CD14-positive monocyte (primary cell): ENCODE measurements at places on chromosomes 4 and X. TPM values are rescaled to one million over a fixed set of nuclear protein-coding genes. Genes with fewer than 3 reads are reported as not detected.
A peak's percentile ranks its signal among the peaks of the same experiment; 100 is the strongest.

DNA sequence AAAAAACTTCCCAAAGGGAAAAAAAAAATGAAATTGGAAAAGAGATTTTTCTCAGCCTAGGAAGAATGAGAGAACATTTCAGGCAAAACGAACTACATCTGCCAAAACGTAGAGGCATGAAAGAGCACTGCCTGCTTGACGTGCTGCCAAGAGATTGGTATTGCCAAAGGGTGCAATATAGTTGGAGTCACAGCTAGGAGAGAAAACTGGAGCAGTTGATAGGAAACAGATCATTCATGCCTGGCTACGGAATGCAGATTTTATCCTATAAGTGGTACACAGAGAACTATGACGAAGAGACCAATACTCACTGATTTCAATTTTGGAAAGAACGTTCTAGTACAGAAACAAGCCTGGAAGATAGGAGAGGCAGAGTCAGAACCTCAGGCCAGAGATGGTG is 68.4 kb upstream of the IQCM start:
- H3K27ac ChIP-seq = no peak overlapping the region
- DNase-seq = no peak
- no peaks in the 10 kb centered on the region for H3K36me3 ChIP-seq
- H3K4me1 ChIP-seq = no peaks in the 10 kb centered on the region

DNA sequence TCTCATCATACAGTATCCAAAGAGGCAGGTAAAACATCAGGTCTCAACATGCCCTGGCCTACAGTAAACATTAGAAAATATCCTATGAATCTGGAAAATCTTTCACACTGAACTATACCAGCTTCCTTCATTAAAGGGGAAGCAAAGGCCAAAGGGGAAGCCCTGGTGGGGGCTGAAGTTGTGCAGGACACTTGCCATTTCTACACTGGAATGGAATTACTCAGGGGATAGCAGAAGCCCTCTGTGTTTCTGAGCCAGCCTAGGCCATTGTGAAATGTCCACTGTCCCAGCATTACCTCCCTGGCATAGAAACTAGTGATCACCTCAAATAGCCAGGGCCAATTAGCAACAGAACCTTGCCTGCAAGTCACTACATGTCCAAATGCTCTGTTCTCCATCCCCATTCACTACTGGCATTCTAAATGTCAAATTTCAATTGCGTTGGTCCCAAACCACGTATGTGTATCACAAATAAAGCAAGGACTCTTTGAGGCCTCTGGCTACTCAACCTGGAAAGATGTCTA is 429.9 kb downstream of the AFF2 start:
- no peaks in the 10 kb centered on the region for H3K27me3 ChIP-seq
- no peaks in the 10 kb centered on the region for H3K4me1 ChIP-seq
- H3K4me3 ChIP-seq = no peak overlapping the region
- DNase-seq = peak; percentile 29

GRCh38 chrX:6954836-6955235 is 192.7 kb upstream of the STS start:
- H3K4me3 ChIP-seq = no peak overlapping the region
- no peaks in the 10 kb centered on the region for H3K4me1 ChIP-seq
- H3K27me3 ChIP-seq = no peaks in the 10 kb centered on the region
- H3K36me3 ChIP-seq = no peaks in the 10 kb centered on the region

DNA sequence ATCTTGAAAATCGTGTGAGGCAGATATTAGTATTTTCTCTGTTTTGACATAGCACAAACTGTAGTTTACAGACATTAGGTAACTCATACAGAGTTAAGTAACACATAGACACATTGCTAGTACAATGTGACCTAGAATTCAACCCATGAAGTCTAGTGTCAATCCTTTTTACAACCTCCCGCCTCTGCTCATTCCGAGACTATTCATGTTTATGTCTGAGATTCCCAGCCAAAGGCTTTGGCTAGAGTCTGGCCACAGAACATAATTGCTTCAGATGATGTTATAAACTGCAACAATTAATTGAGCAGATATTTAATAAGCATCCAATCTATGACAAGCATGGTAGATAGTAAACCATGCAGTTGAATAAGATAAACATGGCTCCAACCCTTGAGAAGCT is 841.0 kb downstream of the STIM2 start:
- H3K27ac ChIP-seq = no peak overlapping the region
- no peaks in the 10 kb centered on the region for H3K27me3 ChIP-seq
- H3K4me3 ChIP-seq = no peak overlapping the region
- no peak for DNase-seq
- no peaks in the 10 kb centered on the region for H3K4me1 ChIP-seq
- H3K36me3 ChIP-seq = no peaks in the 10 kb centered on the region

DNA sequence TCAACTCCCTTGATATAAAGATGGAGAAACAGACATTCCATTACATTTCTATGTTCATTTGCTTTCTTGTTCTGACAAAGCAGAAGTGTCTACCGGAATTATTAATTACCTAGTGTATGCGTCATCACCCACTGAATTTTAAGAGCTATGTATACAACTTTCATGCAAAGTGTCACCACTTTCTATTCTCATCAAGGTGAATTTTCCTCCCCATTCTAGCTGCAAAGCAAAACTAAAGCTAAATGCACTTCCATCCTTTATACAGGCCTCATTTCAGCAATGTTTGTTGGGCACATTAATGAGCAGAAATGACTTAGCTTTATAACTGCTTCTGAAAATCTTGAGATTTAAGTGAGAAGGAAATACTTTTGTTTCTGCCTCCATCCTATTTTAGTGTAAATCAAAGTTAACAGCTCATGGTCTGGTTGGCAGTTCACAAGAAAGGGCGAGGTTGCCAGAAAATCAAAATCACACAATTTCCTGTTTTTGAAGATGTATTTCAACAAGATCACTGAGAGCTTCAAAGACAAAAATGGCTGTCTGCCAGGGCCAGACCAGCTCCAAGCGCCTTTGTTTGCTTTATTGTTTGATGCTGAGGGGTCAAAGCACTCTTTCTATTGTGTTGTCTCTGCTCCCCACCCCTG is 7.2 kb upstream of the FAM9C start:
- peak; percentile 31 for DNase-seq
- peaks cover 25% of the 10 kb centered on the region for H3K27me3 ChIP-seq
- H3K4me3 ChIP-seq = no peak overlapping the region
- peak overlapping the region; percentile 59 for H3K27ac ChIP-seq

DNA sequence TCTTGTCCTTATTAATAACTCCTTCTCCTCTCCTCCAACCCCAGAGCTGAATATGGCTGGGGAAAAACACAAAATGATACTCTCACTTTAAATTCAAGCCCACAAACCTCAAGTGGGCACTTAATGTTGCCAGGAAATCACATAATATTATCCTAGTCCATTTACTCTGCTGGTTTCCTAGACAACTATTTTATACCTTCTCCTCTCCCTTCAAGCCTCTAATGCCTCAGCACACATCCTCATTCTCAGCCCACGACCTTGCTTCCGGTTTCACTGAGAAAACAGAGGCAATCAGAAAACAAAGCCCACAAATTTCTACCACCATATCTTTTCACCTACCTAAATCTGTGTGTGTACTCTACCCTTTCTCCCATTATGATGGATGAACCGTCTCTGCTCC is 12.1 kb upstream of the CLCN5 start:
- no peak for DNase-seq
- no peak overlapping the region for H3K27ac ChIP-seq
- no peak overlapping the region for H3K4me3 ChIP-seq
- no peaks in the 10 kb centered on the region for H3K36me3 ChIP-seq
- no peaks in the 10 kb centered on the region for H3K4me1 ChIP-seq

GRCh38 chrX:38206036-38206435 is 14.6 kb downstream of the SRPX start:
- H3K27me3 ChIP-seq = no peaks in the 10 kb centered on the region
- no peaks in the 10 kb centered on the region for H3K4me1 ChIP-seq
- no peak for DNase-seq
- no peak overlapping the region for H3K4me3 ChIP-seq
- no peak overlapping the region for H3K27ac ChIP-seq
- no peaks in the 10 kb centered on the region for H3K36me3 ChIP-seq

The DMRTC1 gene
- polyA plus RNA-seq = not detected

The SULT1B1 gene
- polyA plus RNA-seq = 15.6 TPM

DNA sequence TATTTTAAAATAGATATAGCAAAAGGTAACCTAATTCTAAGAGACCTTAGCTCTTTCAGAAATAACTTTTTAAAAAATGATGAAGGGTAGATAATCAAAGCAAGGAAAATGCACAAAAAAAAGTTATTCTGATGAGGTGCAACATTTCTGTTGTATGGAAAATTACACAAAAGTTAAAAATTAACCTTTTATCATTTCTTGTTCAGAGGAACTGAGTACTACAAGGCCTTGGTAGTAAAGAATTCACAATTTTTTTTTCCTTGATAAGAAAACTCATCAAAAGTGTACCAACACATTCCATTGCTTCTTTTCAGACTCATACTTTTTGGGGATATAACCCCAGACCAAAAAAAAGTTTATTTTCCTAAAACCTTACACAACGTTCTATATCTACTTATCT is 213.0 kb downstream of the IL15 start:
- no peak overlapping the region for H3K4me3 ChIP-seq
- H3K27me3 ChIP-seq = no peaks in the 10 kb centered on the region
- H3K36me3 ChIP-seq = no peaks in the 10 kb centered on the region
- H3K27ac ChIP-seq = no peak overlapping the region

The AFF2 gene
- polyA plus RNA-seq = 0.07 and 0.08 TPM in 2 replicates

The FAT4 gene
- polyA plus RNA-seq = not detected

The ZFX gene
- 22.3 TPM for polyA plus RNA-seq

The SH2D1A gene
- polyA plus RNA-seq = not detected
